ENCODE measurements at places on chromosomes 4 and X. TPM values are rescaled to one million over a fixed set of nuclear protein-coding genes. Genes with fewer than 3 reads are reported as not detected.

DNA sequence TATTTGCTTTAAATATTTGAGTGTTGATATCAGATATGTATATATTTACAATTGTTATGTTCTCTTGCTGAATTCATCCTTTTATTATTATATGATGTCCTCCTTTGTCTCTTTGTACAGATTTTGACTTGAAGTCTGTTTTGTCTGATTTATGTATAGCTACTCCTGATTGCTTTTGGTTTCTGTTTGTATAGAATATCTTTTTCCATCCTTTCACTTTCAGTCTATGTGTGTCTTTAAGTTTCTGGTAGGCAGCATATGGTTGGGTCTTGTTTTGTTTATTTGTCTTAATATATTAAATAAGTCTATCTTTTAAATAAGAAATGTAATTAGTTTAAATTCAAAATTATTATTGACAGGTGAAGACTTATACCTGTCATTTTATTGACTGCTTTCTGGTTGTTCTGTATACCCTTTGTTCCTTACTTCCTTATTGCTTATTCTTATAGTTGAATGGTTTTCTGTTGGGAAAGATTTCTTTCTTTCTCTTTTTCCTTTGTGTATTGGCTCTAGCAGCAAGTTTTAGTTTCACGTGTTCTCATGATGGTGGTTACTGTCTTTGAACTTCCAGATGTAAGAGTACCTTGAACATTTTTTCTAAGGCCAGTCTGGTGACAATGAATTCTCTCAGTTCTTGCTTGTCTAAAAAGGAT is 31.1 kb downstream of the RAB28 start:
- no peaks in the 10 kb centered on the region for H3K4me1 ChIP-seq
- H3K27me3 ChIP-seq, result no peaks in the 10 kb centered on the region
- H3K27ac ChIP-seq, result no peak overlapping the region

DNA sequence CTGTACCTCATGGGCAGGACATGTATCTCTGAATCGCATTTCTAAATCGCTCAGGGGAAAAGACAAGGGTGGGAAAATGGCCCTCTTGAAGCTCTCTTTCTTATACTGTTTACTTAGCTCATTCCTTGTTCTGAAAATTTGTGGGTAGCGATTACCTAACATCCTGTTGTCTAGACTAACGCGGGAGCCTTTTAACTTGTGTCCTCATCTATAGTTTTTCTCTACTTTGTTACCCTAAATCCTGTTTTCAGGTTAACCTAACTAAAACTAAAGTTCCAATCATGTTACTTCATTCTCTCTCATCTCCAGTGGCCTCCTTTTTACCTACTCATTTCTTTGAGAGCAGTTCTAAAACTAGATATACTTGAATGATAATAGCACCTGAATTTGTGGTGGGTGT is 45.0 kb downstream of the SNX25 start:
- H3K27ac ChIP-seq, result peak overlapping the region; percentile 88
- no peak overlapping the region for H3K4me3 ChIP-seq
- peaks cover 10% of the 10 kb centered on the region for H3K36me3 ChIP-seq

GRCh38 chr4:75056277-75056676 is 123.4 kb downstream of the PARM1 start:
- DNase-seq, result no peak
- H3K27me3 ChIP-seq, result no peaks in the 10 kb centered on the region
- no peak overlapping the region for H3K4me3 ChIP-seq
- no peak overlapping the region for H3K27ac ChIP-seq
- peaks cover 4% of the 10 kb centered on the region for H3K4me1 ChIP-seq

The TMEM35A gene
- total RNA-seq, result 0.85 TPM

DNA sequence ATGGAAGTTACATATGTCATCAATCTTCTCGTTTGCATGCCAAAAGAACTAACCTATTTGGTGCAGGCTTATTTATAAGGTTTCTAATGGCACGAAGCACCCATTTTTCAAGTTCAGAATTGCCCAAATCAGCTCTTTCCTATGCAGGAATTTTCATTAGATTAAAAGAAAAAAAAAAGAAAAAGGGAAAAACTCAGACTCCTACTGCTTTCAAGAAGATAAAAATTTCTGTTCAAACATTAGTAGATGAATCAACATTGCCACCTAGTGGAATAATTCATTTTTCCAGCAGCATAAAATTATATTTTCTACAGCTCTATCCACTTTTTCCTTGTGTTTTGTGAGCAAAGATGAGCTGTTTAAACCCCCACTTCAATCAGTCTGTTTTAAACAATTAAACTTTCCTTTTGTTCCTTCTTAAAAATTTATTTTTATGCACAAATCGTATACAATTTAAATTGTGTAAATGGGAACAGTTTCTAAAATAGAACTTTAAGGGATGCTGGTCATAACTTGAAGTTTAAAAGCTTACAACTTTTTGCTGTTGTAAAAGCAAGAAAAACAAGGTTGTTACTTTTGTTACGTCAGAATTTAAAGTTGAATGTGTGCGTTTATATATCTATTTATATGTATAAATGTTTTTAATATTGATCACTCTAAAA is 309.9 kb downstream of the ARAP2 start:
- H3K4me1 ChIP-seq, result peaks cover 4% of the 10 kb centered on the region
- H3K4me3 ChIP-seq, result no peak overlapping the region
- H3K27me3 ChIP-seq, result peaks cover 14% of the 10 kb centered on the region

- no peak overlapping the region for H3K4me3 ChIP-seq
- peak overlapping the region; percentile 67 for H3K27ac ChIP-seq
- DNase-seq, result no peak
- H3K4me1 ChIP-seq, result peaks cover 54% of the 10 kb centered on the region
- no peaks in the 10 kb centered on the region for H3K27me3 ChIP-seq
Observed at GRCh38 chr4:25817059-25817681, 45.6 kb downstream of the SEL1L3 start.

GRCh38 chrX:29012867-29013266 is 425.6 kb downstream of the IL1RAPL1 start:
- no peaks in the 10 kb centered on the region for H3K36me3 ChIP-seq
- DNase-seq, result no peak
- H3K27ac ChIP-seq, result no peak overlapping the region
- H3K4me1 ChIP-seq, result no peaks in the 10 kb centered on the region
- no peaks in the 10 kb centered on the region for H3K27me3 ChIP-seq
- no peak overlapping the region for H3K4me3 ChIP-seq

DNA sequence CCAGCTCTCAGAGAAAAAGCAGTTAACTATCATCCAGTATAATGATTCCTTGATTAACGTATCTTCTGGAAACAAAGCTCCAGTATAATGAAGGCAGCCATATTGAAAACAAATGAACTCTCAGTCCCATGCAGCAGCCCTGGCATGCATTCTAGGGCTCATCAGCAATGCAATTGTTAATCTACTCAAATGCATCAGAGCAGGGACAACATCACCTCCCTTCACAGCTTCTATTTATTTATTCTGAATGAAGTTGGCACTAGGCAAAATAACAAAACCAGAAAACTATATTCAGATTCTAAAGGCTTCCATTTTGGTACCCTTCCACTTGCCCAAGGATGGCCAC is 11.4 kb downstream of the SH3D19 start:
- no peak overlapping the region for H3K4me3 ChIP-seq
- no peak for DNase-seq
- H3K4me1 ChIP-seq, result peaks cover 48% of the 10 kb centered on the region

DNA sequence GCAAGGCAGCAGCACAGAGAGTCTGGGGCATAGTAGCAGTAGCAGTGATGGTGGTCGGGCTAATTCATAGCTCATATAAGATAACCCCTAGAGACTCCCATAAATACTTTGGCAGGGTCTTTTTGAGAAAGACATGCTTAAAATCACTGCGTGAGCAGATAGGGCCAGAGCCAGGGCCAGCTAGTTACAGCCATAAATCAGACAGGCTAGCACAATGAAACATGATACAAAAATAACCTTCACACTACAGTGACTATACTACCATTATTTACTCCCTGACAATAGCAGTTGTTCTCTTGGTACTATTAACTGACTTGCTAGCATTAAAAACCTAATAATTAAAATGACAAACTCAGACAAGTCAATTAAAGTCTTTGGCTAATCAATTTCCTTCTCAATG is 295.9 kb downstream of the SMARCA1 start:
- no peaks in the 10 kb centered on the region for H3K36me3 ChIP-seq
- no peaks in the 10 kb centered on the region for H3K27me3 ChIP-seq
- no peaks in the 10 kb centered on the region for H3K4me1 ChIP-seq
- no peak overlapping the region for H3K4me3 ChIP-seq
- no peak for DNase-seq

GRCh38 chr4:153987291-153987690 is 198.4 kb upstream of the SFRP2 start:
- peaks cover 28% of the 10 kb centered on the region for H3K4me1 ChIP-seq
- H3K27me3 ChIP-seq, result no peaks in the 10 kb centered on the region
- H3K4me3 ChIP-seq, result no peak overlapping the region
- H3K36me3 ChIP-seq, result peaks cover 12% of the 10 kb centered on the region

GRCh38 chrX:49111791-49112190 is 11.7 kb downstream of the GPKOW start:
- H3K36me3 ChIP-seq, result peaks cover 8% of the 10 kb centered on the region
- H3K4me3 ChIP-seq, result no peak overlapping the region
- no peak overlapping the region for H3K27ac ChIP-seq
- H3K27me3 ChIP-seq, result no peaks in the 10 kb centered on the region
- no peak for DNase-seq

- H3K4me1 ChIP-seq, result peaks cover 19% of the 10 kb centered on the region
- no peak overlapping the region for H3K4me3 ChIP-seq
- DNase-seq, result no peak
- peak overlapping the region; percentile 66 for H3K27ac ChIP-seq
- no peaks in the 10 kb centered on the region for H3K36me3 ChIP-seq
Observed at GRCh38 chr4:153409924-153410501, 56.1 kb upstream of the TMEM131L start.

The ATP7A gene
- 11.6 TPM for total RNA-seq

- no peaks in the 10 kb centered on the region for H3K36me3 ChIP-seq
- no peaks in the 10 kb centered on the region for H3K4me1 ChIP-seq
- no peaks in the 10 kb centered on the region for H3K27me3 ChIP-seq
- H3K4me3 ChIP-seq, result no peak overlapping the region
Observed at GRCh38 chr4:28913466-28913865, 1806.7 kb upstream of the PCDH7 start.

The DCX gene
- not detected for total RNA-seq

- no peak for DNase-seq
- no peaks in the 10 kb centered on the region for H3K27me3 ChIP-seq
- no peak overlapping the region for H3K27ac ChIP-seq
- peaks cover 38% of the 10 kb centered on the region for H3K4me1 ChIP-seq
- H3K4me3 ChIP-seq, result no peak overlapping the region
- no peaks in the 10 kb centered on the region for H3K36me3 ChIP-seq
Observed at GRCh38 chr4:87868522-87868921, 35.8 kb downstream of the MEPE start.

The PRSS12 gene
- 15.3 TPM for total RNA-seq

The SMR3B gene
- not detected for total RNA-seq

DNA sequence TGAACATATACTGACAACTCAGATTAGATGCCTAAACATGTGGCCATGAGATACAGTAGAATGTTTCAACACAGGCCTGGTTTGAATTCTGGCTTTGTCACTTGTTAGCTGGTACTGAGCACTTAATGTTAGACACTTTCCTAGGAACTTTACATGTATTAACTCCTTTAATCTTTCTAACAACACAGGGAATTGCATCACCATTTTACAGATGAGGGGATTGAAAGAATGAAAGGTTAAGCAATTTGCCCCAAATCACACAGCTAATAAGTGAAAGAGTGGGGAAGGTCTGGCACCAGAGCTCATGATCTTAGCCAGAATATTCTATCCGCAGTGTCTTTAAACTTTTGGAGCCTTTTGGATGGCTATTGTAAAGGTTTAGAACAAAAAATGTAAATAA is 95.9 kb downstream of the NYX start:
- no peak overlapping the region for H3K27ac ChIP-seq
- no peaks in the 10 kb centered on the region for H3K27me3 ChIP-seq
- DNase-seq, result no peak
- H3K36me3 ChIP-seq, result no peaks in the 10 kb centered on the region

The CSAG3 gene
- not detected for total RNA-seq

DNA sequence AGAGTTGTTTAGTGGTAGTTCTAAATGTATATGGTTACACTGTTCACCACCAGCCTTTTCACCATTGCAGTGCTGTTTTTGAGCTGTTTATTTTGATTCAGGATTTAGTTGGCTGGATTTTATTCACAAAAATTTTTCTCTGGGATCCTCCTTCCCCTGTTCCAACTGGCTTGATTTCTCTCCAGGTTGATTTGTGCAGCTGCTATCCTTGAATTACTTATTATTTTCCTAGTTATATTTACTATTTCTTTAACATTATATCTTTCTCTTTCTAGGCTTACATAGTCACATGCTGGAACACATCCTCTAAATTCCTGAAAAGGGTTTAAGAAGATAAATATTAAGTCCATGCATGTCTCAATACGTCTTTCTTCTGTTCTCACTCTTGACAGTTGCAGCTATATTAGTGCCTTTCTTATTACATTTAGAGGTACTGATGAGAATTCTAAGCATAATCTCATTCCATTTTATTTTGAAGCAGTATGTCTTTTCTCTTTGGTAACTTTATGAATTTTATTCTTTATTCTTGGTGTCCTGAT is 82.2 kb downstream of the SUPT20HL2 start:
- no peak for DNase-seq

Data from chondrocyte (in vitro differentiated cells).